ENCODE measurements at places on chromosomes 7 and 10.

- no peak for DNase-seq
Observed at GRCh38 chr7:48360574-48360973, 189.3 kb downstream of the ABCA13 start.

GRCh38 chr10:75335983-75336382, 65.6 kb downstream of the ZNF503 start:
- no peak for DNase-seq

- no peak for DNase-seq
Observed at GRCh38 chr7:73633844-73634243, 9.5 kb upstream of the MLXIPL start.

DNA sequence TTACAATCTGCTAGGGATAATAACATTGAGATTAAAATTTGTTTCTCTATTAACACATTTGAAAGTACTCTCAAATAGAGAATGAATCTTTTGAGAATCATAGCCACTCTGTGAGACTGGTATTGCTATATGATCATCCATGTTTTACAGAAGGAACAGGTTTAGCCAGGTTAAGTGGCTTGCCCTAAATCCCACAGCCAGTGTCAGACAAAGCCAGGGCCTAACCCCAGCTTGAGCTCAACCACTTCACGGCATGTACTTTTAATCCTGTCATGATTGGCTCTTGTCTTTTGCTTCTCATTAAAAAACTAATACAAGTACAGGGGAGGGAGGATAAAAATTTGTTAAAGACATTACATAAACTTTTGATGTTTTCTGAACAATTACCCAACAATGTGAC, 3.8 kb upstream of the ZNRF2 start:
- DNase-seq: no peak

GRCh38 chr10:121672733-121673132, 74.5 kb upstream of the FGFR2 start:
- DNase-seq: no peak
